Thoracic aorta (tissue), 2 donors: ENCODE measurements at places on chromosomes 1 and 21.

DNA sequence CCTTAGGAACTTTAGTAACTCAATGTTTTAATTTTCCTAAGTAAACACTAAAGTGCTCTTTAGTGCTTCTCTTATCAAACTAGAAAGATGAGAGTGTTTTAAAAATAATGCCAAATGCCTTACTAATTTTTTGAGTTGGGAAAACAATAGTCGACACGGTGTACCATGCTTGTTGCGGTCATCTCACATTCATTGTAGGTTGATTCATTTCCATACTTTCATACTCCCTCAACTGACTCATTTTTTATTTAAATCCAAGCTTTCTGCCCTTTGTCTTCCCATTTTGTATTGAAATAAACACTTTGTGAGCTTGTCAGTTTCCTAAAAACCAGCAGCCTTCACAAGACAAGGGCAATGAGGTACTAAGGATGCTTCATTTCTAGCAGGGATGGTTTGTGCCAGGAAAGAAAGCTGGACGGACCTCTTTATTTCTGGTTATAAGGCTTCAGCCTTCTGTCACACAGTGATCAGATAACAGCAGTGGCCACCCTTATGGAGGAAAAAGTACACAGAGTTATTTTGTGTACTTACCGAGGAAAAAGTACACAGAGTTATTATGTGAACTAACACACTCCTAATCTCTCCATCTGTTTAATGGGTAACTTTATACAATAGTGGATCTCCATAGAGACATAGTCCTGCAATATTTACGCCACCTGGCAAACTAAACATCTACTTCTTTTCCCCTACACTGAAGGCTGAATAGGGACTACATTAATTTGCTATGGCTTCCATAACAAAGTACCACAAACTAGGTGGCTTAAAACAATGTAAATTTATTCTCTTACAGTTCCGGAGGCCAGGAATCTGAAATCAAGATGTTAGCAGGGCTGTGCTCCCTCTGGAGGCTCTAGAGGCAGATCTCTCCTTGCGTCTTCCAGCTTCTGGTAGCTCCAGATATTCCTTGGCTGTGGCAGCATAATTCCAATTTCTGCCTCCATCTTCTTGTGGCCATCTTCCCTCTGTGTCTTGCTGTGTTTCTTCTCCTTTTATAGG, 13.0 kb upstream of the CCDC190 start:
- DNase-seq: no peak

DNA sequence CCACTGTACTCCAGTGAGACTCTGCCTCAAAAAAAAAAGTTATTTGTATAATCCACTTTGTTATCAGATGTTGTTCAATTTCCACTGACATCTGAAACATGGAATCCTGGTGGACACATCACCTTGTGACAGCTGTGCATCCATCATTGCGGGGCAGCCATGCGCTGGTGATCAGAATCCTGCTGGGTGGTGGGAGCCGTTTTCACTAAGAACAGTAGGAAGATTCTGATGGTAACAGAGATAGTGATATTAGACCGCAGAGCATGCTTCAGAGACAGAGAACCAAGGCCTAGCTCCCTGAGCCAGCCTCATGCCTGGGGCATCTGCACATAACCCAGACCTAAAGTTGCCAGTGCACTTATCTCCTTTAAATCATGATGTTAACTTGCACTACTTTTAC, 3.1 kb upstream of the SPRR3 start:
- DNase-seq: no peak

DNA sequence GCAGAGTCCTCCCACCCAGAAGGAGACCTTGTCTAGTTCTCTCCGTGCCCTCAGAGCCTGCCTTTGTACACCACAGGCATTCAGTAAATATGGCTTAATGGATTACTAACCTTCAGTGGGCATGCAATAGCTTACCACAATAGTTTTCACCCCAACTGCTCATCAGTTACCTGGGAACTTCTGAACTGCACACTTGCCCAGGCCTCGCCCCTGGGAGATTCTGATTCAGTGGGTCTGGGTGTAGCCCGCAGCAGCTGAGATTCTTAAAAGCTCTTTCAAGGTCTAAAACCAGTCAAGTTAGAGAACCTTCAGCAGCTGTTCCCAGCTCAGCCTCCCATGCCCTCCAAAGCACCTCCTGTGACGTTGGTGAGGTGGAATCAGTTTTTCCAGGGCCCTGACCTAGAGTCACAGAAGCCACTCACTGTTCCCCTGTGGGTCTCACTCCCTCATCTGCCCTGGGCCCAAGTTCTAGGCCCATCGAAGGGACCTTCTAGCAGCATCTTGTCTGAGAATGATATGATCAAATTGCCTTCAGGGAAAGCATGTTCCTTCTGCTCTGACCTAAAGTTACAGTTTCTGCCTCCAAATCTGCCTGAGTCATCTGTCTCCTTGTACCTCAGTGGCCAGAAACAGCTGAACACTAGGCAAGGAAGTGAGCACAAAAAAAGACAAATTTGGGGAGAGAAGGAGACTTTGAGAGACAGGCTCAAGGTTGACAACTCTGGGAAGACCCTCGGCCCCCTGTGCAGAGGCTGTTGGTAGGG, 10.8 kb downstream of the ASAP3 start:
- DNase-seq: no peak

DNA sequence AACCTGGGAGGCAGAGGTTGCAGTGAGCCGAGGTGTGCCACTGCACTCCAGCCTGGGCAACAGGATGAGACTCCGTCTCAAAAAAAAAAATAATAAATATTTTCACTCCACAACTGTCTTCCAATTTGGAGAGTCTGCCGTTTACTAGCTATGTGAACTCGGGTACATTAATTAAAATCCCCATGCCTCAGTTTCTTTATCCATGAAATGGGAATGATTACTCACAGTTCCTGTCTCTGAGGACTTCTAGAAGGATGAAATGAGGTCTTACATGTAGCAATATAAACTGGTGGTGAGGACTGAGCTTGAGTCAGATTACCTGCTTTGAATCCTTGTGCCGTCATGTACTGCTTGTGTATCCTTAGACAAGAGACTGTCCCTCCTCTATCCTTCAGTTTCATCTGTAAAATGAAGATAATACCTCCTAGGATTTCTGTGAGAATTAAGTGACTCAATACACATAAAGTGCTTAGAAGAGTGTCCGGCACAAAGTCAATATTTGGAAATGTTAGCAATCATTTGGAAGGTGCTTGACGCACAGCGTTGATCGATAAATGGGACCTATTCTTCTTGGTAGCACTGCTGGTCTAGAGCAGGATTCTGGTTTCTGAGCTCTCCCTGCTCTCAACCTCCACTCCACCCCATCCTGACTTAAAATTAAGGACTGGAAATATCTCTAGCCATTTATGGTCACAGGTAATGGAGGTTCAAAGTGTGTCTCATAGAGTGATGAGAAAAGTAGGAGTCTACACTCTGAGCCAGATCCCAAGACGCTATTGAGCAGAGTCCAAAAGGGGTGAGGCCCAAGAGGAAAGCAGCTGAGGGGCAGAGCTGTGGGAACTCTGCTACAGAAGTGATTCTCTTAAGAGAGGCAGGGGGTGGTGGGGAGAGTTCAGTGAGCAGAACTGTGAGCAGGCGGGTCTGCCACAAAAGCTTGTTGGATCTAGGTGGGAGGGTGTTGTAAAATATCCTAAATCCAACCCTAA, 11.6 kb upstream of the DDI2 start:
- no peak for DNase-seq

DNA sequence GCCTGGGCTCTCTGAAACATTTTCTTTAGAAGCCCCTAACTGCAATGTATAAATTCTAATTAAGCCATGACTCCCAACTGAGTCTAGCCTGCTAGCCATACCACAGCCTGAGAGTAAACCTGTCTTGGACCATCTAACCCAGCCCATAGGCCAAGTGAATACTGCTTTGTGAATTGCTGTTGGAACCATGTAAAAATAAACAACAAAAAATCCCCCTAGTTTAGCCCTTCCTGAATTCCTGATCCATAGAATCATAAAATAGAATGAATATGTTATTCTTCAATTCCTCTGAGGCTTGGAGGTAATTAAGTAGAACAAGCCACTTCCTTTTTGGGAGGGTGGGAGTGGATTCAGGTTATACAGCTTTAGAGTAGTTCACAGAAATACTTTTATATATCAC, 1496.4 kb downstream of the MRPL39 start:
- no peak for DNase-seq
